Cardiac septum (tissue), 1 donor: ENCODE measurements at places on chromosomes 3 and 15. TPM values are rescaled to one million over a fixed set of nuclear protein-coding genes. Genes with fewer than 3 reads are reported as not detected.

The MUSTN1 gene
- total RNA-seq: 15.9 TPM

The PLSCR2 gene
- 0.48 TPM for total RNA-seq

DNA sequence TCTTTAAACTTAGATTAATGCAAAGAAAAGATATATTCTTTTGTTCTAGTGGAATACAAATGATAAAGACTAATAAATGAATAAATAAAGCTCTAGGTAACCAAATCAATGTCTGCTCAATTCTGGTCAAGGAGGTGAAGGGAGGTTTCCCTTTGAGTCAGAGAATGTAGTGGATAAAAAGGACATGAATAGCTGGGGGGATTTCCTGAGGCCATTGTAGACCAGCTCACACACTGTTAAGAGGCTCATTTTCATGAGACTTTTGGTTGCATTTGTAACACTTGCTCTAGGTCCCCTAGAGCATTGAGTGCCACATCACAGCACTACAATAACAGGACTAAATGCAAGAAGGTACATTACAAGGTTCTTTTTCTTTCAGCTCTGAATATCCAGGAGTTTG is 170.7 kb downstream of the TIGIT start:
- no peak for DNase-seq

DNA sequence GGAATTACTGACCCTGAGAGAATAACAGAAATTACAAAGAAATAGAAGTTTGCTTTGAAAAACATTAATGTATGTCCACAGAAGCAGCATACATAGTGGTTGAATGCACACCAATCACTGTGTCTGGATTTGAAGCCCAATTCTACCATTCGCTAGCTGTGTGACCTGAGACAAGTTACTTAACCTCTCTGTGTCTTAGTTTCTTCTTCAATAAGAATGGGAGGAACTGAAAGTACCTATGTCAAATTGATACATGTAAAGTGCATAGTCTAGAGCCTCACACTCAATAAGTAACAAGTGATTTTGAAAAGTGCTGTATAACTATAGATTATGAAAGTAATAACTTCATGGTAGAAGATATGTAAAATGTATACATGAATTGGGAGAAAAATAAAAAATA is 457.8 kb downstream of the FOXP1 start:
- DNase-seq: no peak

DNA sequence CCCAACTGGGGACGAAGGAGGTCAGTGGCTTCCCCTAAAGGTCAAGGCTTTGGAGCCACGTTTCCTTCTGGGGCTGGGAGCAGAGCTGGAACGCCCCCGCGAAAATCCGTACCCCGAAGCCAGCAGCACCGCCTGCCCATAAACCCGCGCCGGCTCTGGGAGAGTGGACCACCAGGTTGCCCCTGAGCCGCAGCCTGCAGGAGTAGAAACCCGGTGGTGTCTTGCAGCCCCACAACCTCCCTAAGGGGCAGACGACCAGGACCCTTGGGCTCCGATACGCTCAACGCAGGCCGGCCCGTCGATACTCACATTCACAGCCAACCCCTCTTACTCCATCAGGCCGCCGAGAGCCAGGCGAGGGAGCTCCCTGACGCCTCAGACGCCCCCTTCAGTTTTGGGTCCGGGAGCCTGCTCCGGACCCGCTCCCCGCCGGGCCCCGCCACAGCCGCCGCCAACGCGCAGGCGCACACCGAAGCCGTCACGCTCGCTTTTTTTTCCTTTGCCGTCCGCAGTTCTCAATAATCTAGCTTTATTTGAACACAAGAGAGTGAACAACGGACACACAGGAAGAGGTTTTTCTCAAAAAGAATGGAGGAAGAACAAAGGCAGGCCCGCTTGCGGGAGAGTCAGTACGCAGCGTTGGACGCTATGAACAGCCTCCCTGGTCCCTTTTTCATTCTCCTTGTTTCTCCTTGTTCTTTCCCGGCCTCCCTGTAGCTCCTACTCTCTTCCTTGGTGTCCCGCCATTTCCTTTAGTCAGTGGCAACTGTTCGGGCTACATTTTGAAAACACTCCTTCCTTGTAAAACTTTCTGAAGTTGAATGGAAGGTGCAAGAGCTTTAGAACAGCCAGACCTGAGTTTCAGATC is at the start of gene ZNF106:
TSS of gene ZNF106 (minus strand) at position 471 of the 868 bp plus-strand sequence. CDS start 18,852 bp downstream, outside the sequence.
- DNase-seq: peak; percentile 95

- no peak for DNase-seq
These were observed 19.6 kb downstream of the PPARG start for GRCh38 chr3:12308517-12308916.

DNA sequence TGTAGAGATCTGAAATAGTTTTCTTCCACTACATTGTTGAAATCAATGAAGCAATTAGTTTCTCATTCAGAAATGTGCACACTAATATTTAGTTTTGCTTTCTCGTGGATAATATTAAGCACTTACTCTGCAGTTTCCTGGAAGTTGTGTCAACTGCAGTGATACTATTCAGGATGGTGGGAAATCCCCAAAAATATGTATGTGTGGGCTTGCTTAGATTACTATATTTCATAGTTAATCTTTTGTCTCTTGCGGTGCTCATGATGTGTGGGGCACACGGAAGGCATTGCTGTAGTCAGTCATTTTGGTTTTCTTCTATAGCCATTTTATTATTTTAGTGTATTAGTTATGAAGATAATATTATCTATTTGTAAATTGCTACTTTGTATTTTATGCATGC is 19.7 kb downstream of the RAB11A start:
- no peak for DNase-seq

GRCh38 chr3:99249627-99250026 is 348.1 kb upstream of the DCBLD2 start:
- DNase-seq: no peak

DNA sequence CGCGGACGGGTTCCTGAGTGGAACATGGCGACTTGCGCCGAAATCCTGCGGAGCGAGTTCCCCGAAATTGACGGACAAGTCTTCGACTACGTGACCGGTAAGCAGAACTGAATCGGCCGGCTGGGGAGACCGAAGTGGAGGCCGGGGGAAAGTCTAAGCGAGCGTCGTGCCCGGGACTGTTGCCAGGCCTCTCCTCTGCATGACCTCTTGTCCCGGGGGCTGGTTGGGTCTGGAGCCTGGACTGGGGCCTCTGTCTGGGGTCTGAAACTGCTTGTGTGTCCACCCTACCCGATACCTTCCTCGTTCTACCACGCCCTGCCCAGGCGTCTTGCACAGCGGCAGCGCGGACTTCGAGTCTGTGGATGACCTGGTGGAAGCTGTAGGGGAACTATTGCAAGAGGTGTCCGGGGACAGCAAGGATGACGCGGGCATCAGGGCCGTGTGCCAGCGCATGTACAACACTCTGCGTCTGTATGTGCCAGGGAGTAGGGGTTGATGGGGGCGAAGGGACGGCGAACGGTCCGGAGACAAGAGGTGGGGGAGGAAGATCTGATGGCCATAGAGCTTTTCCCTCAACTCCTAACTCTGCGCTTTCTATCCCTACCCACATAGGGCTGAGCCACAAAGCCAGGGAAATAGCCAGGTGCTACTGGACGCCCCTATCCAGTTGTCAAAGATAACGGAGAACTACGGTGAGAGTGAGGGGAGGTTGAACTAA is at the start of gene ABCF3:
TSS of gene ABCF3 (plus strand) at position 16 of the 718 bp plus-strand sequence. CDS start at position 25, 9 bp downstream.
- no peak for DNase-seq

- peak; percentile 64 for DNase-seq
These were observed 168.1 kb downstream of the XXYLT1 start for GRCh38 chr3:195102609-195103467.

- DNase-seq: no peak
These were observed 36.7 kb downstream of the SYN2 start for GRCh38 chr3:12040902-12041301.

- no peak for DNase-seq
These were observed 11.5 kb upstream of the MLF1 start for GRCh38 chr3:158559504-158559903.

- no peak for DNase-seq
These were observed 93.5 kb downstream of the FLNB start for GRCh38 chr3:58101499-58102389.

DNA sequence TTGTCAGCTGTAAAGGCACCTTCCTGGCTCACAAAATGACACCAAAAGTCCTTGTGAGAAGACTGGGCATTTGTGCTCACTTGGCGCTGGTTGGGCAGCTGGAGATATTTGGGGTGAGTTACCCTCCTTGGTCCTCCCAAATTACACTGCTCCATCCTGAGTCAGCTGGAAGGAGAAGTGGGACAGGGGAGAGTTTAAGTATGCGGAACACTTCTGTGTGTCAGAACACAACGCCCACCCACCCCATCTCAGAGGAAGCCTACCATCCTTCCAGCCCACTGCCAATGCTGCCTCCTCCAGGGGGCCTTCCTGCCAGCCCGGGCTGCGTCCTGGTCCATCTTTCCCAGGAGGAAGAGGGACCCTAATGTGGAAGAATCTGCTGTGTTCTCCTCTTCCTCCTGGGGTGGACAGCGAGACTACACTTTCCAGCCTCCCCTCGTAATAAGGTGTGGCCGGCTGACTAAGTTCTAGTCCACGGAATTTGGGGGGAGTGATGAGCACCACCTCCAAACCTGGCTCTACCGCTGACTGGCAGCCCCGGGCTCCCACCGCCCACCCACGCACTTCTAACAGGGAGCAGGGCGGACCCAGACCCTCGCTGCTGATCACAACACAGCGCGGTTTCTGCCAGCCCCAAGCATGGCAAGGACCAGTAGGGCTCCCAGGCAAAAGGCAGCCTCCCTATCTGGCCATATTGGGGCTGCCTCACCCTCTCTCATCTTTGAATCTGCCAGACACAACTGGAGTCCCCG is 265.0 kb downstream of the XXYLT1 start:
- DNase-seq: peak; percentile 63

GRCh38 chr3:145087038-145087437 is 1073.9 kb downstream of the PLOD2 start:
- no peak for DNase-seq

DNA sequence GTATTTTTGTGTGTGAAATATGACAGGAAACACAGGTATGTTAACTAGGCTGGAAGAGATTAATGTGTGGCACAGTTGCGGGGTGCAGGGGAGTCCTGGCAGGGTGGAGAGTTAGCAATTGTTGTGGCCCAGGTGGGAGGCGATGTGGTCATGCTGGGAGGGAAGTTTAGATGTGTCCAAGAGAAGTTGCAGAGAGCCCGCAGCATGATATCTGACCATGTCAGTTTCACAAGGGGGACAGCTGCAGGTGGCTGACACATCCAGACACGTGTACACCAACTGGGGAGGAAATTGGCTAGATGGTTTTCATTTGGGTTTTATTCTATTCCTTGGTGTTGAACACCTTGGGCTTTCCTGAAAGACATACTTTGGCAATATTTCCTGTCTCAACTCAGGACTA is 172.8 kb upstream of the RGMA start:
- no peak for DNase-seq

GRCh38 chr15:66580643-66581042 is 14.8 kb upstream of the LCTL start:
- DNase-seq: no peak
